Forelimb muscle (tissue), 1 donor: ENCODE measurements at places on chromosomes 1 and 21. TPM values are rescaled to one million over a fixed set of nuclear protein-coding genes. Genes with fewer than 3 reads are reported as not detected.

- DNase-seq, result no peak
Measured at GRCh38 chr1:241714321-241715218, 62.5 kb downstream of the WDR64 start.

- DNase-seq, result no peak
Measured at GRCh38 chr1:244861683-244862082, 2.7 kb downstream of the HNRNPU start.

GRCh38 chr1:43059640-43060574 is 101.2 kb upstream of the SLC2A1 start:
- DNase-seq, result no peak

DNA sequence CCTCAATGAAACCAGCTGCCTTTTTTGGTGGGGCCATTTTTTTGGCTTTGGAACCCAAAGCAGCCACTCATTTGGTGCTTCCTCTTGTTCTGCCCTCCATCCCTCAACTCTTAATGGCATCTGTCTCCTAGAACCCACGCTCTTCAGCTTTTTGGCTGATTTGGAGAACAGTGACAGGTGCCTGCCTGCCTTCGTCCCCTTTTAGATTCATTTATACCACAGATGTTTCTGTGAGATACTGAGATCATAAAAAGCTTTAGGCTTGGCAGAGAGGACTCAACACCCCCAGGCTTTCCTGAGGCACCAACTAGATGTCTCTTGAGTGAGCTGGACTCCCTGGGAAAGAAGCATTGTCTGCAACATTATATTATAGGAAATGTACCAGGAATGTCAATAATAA is 20.4 kb upstream of the YTHDF2 start:
- no peak for DNase-seq

Gene EVI5
- polyA plus RNA-seq, result 11.5 TPM

Gene SDE2
- polyA plus RNA-seq, result 13.3 TPM

Gene BCAR3
- polyA plus RNA-seq, result 14.1 TPM
